Naive thymus-derived CD8-positive, alpha-beta T cell (primary cell): ENCODE measurements at places on chromosomes 7 and 10. TPM values are rescaled to one million over a fixed set of nuclear protein-coding genes. Genes with fewer than 3 reads are reported as not detected.

- DNase-seq: no peak
- H3K36me3 ChIP-seq: no peaks in the 10 kb centered on the region
- peaks cover 6% of the 10 kb centered on the region for H3K4me1 ChIP-seq
- H3K27me3 ChIP-seq: no peaks in the 10 kb centered on the region
These were observed 131.7 kb upstream of the CHST15 start for GRCh38 chr10:124225029-124225466.

- H3K27me3 ChIP-seq: peaks cover 9% of the 10 kb centered on the region
- no peaks in the 10 kb centered on the region for H3K36me3 ChIP-seq
- H3K4me3 ChIP-seq: no peak overlapping the region
- DNase-seq: no peak
- no peak overlapping the region for H3K27ac ChIP-seq
These were observed 186.1 kb downstream of the ARL4A start for GRCh38 chr7:12873571-12873970.

DNA sequence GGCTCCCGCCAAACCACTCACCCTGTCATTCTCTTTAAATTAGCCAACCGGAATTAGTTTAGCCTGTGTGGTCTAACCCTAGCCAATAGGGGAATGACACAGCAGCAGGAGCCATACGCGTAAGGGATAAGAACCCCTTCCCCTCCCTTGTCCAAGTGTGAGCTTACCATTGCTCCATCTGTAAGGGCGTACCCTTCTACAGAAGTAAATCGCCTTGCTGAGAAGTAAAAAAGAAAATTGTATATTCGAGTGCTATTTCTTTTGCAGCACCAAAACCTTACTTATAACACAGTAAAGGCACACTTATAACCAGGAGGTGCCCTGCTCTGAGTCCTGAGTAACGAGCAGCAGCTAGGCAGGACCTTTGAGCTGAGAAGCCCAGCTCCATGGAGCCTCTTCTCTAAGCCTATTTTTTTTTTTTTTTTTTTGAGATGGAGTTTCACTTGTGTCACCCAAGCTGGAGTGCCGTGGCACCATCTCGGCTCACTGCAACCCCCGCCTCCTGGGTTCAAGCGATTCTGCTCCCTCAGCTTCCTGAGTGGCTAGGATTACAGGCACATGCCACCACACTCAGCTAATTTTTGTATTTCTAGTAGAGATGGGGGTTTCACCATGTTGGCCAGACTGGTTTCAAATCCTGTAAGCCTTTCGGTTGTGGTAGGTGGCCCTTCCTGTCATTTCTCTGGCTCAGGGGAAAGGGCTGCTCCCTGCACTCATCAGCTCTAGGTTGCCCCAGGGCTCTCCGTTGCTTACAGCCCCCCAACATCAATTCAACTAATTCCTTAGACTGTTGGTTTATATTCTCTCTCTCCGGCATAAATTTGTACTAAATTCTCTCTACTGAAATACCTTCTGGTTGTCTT lies 73.3 kb downstream of the NSUN6 start:
- H3K4me1 ChIP-seq: peaks cover 7% of the 10 kb centered on the region
- H3K27me3 ChIP-seq: no peaks in the 10 kb centered on the region
- no peak for DNase-seq
- H3K36me3 ChIP-seq: peaks cover 76% of the 10 kb centered on the region
- H3K4me3 ChIP-seq: no peak overlapping the region

MYL10 gene
- total RNA-seq: not detected

DNA sequence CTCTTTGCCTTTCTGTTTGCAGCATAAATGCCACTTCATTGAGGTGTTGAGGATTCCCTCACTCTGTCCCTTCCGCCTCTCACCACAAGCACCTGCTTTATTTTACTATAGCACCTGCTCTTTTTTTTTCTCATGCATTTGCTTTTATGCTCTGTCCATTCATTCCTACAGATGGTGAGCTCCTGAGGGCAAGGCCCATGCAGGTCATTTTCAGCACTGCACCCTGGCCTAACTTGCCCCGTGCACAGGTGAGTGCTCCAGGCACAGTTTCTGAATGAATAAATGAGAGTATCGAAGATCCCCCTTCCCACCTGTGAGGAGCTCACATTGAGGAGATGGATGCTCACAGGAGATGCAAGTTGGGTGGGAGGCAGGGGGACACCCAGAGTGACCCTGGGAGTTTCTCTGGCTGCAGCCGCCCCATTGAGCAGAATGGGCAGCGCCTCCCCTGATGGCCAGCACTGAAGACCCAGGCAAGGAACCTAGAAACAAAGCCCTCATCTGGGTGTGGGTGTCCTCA lies 1.2 kb upstream of the AKR1E2 start:
- peaks cover 77% of the 10 kb centered on the region for H3K27me3 ChIP-seq
- no peak overlapping the region for H3K4me3 ChIP-seq
- no peak for DNase-seq
- no peak overlapping the region for H3K27ac ChIP-seq
- no peaks in the 10 kb centered on the region for H3K36me3 ChIP-seq

SHH gene
- total RNA-seq: not detected

DNA sequence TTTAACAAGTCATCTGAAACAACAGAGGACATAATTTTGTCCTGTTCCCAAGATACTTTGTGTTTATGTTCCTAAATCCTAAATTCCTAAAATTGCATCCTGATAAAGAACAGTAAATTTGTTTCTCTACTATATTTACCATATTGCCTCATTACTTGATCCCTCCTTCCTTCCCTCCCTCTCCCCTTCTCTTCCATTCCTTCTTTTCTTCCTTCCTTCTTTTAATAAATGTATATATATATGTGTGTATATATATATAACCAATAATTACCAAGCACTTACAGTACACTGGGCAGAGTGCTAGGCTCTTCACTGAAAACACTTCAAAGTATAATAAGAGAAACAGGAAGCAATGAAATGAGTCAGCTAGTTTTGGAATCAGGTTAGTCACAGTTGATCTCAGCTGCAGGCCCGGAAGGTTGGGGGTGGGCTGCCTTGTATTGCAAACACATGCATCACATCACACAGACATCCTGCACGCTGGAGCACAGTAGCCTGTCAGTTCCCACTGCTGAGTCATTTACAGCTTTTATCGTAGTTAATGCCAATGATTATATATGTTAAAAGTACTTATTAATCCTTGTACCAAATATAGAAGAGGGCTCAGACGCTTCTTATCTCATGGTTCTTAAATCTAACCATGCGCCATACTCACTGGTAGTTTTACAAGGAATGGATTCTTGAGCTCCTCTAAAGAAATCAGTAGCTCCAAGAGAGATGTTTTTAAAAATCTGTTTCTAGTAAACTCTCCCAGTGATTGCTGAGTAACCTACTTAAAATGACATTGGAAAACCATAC lies 551.7 kb downstream of the GRM8 start:
- DNase-seq: no peak
- H3K27me3 ChIP-seq: no peaks in the 10 kb centered on the region
- no peak overlapping the region for H3K27ac ChIP-seq
- H3K36me3 ChIP-seq: peaks cover 3% of the 10 kb centered on the region
- H3K4me1 ChIP-seq: no peaks in the 10 kb centered on the region
- no peak overlapping the region for H3K4me3 ChIP-seq

DNA sequence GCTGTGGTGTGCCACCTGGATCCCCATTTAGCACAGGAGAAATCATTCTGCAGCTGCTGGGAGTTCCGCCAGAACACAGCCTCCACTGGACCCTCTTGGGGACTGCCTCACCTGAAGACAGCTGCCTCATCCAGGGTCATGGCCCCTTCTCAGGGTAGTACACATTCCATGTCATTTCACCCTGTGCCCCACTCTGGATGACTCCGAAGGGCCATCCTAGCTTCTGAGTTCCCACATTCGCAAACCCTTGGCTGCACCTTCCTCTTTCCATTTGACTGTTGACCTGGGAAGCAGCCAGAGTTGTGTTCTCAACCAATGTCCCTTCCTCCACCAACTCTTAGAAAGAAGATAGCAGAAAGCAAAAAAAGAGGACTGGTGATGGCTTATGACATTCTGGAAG lies 125.6 kb upstream of the TBX20 start:
- no peaks in the 10 kb centered on the region for H3K36me3 ChIP-seq
- H3K4me1 ChIP-seq: no peaks in the 10 kb centered on the region
- peaks cover 19% of the 10 kb centered on the region for H3K27me3 ChIP-seq
- H3K27ac ChIP-seq: no peak overlapping the region
- no peak for DNase-seq

DNA sequence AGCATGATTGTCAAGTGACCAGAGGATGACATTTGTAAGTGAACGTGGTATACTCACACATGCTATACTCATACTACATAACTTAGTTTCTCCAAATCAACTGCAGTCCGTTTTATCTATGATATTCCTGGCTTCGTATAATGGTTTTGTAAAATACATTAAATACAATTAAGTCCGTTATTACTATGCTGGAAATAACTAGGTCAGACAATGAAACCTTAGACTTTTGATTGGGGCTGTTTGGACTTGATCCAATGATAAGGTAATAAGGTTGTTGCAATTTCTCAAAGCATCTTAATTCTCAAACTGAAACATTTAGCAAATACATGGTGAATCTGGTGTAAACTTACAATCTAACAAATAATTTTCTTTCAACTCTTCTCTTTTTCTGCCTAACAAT lies 117.0 kb downstream of the TWIST1 start:
- H3K27me3 ChIP-seq: no peaks in the 10 kb centered on the region
- H3K27ac ChIP-seq: no peak overlapping the region
- H3K4me3 ChIP-seq: no peak overlapping the region

DNA sequence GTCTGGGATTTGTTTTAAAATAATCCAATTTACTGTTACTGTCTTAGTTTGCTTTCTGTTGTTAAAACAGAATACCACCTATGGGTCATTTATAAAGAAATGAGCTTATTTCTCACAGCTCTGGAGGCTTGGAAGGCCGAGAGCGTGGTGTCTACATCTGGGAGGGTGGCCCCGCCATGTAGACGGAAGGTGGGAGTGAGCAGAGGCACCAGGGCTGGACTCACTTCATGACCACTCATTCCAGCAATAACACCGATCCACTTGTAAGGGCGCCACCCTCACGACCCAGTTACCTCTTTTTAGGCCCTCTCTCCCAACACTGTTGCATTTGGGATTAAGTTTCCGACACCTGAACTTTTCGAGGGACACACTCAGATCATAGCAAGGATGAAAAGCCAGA lies 36.2 kb upstream of the CFAP46 start:
- DNase-seq: peak; percentile 28
- no peaks in the 10 kb centered on the region for H3K4me1 ChIP-seq
- H3K27ac ChIP-seq: no peak overlapping the region
- no peaks in the 10 kb centered on the region for H3K36me3 ChIP-seq

DNA sequence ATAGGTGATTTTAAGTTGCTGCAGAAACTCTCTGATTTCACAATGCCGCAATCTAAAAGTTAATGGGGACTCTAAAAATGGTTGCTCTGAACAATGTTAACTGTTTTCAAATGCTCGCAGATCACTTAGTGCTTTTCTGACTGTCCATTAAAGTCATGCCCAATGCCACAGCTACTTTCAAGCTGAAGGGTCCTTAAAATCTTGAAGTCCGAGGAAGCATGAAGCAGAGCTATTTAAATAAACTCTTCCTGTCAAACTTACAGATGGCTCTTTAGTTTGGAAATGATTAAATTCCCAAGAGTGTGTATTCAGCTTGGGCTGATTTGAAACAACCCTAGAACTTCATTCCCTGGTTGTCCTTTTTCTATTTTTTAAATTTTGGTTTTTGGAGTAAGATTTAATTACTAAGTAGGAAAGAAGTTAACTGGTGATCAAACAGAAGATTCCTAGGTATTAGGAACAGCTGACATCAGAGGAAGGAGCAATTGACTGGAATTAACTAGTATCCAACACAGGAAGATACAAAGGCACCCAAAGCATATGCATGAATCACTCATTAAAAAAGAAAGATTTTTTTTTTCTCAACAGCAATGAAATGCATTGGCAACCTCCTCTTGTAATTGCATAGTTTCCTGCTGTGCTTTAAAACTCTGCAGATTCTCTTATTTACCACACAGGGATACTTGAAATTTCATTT lies 105.1 kb downstream of the NRP1 start:
- DNase-seq: no peak
- no peak overlapping the region for H3K27ac ChIP-seq
- H3K27me3 ChIP-seq: peaks cover 2% of the 10 kb centered on the region
- no peak overlapping the region for H3K4me3 ChIP-seq

C10orf62 gene
- not detected for total RNA-seq

DNA sequence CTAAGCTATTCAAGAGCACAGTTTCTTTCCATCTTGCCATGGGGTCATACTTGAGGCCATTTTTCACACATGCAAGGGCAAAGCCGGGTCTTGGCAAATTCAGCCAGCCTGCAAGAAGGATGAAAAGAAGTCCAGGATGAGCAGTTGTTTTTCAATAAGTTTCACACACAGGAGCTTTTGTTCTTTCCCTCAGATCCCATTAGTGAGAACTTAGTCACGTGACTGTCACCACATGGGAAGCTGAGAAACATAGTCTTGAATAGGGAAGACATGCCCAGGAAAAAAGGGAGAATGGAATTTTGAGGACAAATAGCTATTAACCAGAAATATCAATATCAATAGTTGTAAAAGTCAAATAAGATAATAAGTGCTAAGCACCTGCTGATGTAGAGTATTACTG lies 137.7 kb downstream of the AHR start:
- no peak overlapping the region for H3K27ac ChIP-seq
- H3K4me1 ChIP-seq: no peaks in the 10 kb centered on the region
- DNase-seq: no peak
- no peaks in the 10 kb centered on the region for H3K27me3 ChIP-seq

GRCh38 chr7:139743267-139743966 lies 34.4 kb downstream of the HIPK2 start:
- no peaks in the 10 kb centered on the region for H3K27me3 ChIP-seq
- peak overlapping the region; percentile 61 for H3K27ac ChIP-seq
- no peaks in the 10 kb centered on the region for H3K36me3 ChIP-seq
- H3K4me1 ChIP-seq: peaks cover 30% of the 10 kb centered on the region

DNA sequence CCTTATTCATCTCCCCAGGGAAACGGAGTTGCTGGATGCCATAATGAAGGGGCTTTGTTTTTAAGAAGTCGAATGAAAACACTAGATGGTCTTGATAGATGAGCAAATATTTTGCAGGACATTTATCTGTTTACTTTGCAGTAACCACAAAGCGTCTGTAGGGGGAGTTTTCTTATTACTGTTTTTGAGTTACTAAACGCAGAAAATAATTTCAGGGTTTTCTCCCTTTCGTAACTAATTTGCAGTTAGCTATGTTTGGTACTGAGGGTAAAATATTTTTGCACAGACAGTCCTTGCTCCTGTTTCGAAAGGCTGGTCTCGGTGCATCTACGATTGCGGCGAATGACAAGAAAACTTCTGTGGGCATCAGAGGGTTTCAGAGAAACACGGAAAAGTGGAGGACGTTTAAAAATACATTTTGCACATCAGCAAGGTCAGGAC lies 505.6 kb upstream of the MKI67 start:
- no peaks in the 10 kb centered on the region for H3K4me1 ChIP-seq
- H3K36me3 ChIP-seq: no peaks in the 10 kb centered on the region
- DNase-seq: no peak

PTPN20 gene
- total RNA-seq: 2.7 TPM
